ENCODE measurements at places on chromosomes 6 and 20. TPM values are rescaled to one million over a fixed set of nuclear protein-coding genes. Genes with fewer than 3 reads are reported as not detected.

GRCh38 chr6:169847901-169848311 is 96.5 kb downstream of the ERMARD start:
- no peak for DNase-seq

DNA sequence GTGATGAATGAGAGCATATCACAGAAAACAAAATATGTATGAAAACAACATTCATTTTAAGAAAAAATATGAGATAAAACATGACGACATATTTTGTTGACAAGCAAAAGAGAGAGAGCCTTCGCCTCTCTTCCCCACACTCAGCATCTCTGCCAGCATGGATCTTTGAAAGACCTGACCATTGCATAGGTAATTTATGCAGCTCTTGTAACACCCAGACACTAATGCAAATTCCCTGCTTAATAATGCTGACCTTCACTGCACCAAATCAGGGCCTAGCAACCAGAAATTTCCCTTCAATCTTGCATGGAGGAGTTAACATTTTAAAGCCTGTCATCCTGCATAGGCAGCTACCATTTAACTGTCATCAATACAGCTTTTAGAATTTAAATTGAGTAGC is 50.0 kb upstream of the CNR1 start:
- no peak for DNase-seq

DNA sequence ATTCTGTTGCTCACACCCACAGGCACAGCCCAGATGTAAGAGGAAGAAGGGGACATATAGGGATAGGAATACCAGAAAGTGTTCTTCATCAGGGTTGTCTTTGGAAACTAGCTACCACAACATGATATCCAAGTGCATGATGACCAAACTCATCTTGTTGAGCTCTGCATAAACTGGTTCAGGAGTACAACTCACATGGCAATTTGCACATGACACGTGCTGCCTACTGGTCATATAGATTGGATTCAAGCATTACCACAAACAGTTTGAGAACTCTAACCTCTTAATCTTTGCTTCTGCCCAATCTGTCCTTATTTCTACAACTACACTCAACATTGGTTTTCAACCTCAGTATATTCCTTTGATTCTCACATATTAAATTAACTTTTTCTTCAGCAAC is 184.7 kb upstream of the PCSK2 start:
- no peak for DNase-seq

DNA sequence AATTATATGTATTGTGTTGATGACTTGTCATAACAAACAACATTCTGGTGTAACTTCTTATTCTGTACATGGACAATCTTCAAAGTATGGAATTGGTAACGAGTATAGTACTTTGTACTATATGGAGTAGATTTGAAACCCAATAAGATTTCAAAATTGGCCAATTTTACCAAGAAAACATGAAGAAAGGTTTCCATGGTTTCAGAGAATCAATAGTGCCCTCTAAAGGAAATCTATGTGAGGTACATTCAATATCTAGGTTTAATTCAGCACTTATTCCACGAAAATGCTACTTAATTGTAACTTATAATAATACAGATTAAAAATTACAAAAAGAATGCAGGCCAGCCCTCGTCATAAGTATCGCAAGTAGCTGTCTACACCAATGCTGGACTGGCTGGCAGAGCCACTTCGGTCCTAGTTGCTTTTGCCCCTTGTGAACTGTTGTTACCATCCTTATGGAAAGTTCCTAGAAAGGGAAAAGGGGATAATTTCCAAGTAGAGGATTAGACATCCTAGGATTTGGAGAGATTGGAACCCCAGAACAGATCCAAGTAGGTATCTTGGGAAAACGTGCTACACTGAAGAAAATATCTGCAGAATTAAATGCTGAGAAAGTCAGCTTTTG is 70.9 kb downstream of the LCA5 start:
- DNase-seq = no peak

DNA sequence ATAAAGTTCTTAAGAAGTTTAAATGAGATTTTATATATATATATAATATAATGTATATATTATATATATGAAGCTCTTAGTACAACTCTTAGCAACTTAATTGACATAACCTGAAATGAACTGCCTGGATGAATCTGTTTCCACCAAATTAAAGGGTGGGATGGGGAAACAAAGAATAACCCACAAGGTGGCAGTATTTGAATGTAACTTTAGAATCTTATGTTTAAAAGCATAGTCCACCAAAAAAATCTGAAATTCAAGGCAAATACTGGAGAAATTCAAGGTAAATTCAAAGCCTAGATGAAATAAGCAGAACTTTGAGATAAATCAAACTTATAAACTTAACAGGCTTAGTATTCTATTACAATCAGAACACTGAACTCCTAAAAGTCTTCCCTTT is 4.4 kb upstream of the IBTK start:
- DNase-seq = no peak

GRCh38 chr20:34704177-34705007 is at the start of gene TP53INP2:
Gene TP53INP2, plus strand, starts transcription at chr20:34704344. Its CDS starts 4,396 bp downstream, at chr20:34708740.
- DNase-seq = peak; percentile 97

DNA sequence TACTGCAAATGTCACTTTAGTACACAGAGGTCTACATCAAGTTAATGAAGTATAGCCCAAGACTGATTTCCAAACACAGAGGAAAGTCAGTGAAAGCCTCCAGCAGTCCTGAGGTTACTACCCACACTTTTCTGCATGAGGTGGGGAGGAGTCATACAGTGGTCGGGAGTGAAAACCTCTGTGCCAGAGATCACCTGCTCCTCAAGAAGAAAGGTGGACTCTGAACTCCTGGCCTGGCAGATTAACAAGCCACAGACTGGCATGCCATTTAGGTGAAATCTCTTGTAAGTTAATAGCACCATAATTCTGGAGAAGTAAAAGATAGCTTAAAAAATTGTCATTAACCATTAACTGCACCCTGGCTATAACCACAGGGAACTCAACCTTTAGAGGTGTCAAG is 125.0 kb upstream of the LAMP5 start:
- no peak for DNase-seq

DNA sequence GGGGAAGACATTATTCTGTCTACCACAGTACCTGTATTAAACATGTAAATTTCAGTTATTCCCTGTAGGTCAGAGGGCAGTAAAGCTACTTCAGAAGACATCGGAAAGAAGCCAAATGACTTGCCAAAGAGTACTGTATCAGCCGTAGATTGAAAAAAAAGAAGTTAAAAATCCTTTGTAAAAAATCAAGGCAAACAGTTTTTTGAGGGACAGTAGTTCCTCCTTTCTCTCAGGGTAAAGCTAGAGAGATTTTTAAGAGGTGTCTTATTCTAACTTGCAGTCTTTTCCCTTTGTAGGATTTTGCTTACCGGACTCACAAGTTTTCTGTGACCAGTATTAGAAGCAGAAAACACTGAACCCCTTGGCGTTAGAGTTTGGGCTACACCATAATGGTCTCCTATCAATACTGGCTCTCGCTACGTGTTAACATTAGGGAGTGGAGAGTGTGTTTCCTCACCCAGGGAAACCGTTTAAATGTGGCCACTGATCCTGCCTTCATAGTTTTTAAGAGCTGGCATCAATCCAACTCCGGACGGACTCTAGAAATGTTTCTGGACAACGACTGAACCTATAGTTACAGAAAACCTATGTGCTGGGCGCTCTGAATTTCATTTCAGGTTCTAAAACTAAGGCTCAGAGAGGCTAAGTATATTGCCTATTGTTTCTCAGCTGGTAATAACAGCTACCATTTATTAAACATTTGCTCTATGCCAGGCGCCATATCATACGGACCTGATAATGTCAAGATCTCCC is 1.3 kb upstream of the ASXL1 start:
- DNase-seq = no peak

PSORS1C2 gene
- not detected for total RNA-seq

TCF21 gene
- total RNA-seq = 4.8 TPM

MEI4 gene
- total RNA-seq = 7.3 TPM

MPIG6B gene
- 0.74 TPM for total RNA-seq

BPIFA1 gene
- not detected for total RNA-seq
